CD4-positive, alpha-beta T cell treated with Interleukin-6 for 4 hours (primary cell): ENCODE measurements at places on chromosomes 2 and 18.

GRCh38 chr18:36532394-36532793, 234.9 kb downstream of the FHOD3 start:
- DNase-seq: no peak

DNA sequence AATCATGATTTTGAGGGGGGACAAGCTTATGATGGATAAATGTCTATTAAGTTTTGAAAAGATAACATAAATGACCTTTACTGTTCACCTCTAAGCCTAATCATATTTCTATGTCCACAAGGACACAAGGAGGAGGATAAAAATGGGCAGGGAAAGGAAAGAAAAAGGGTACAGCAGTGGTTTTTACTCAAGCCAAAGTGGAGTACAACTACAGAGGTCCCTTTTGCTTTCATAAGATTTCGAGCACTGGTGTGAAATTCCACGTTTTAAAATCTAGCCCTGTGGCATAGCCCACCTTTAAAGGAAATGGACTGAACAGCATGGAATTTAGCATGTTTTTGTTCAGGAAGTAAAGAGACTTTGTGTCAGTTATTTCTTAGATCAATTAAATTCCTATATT, 19.2 kb downstream of the FN1 start:
- DNase-seq: no peak

DNA sequence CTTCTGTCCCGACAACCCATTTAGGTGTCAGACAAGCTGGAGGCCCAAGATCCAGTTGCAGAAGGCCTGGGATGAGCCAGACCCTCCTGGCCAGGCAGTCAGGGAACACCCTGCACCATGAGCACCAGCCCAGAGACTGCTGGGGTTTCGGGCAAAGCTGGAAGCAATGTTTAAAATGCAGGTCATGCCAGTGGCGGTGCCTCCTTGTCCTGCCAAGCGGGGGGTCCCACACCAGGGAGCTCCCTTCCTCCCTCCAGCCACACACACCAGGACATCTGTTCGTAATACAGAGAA, 230.2 kb downstream of the ATAD2B start:
- DNase-seq: no peak

- no peak for DNase-seq
Observed at GRCh38 chr2:235579128-235579527, 85.3 kb downstream of the AGAP1 start.

DNA sequence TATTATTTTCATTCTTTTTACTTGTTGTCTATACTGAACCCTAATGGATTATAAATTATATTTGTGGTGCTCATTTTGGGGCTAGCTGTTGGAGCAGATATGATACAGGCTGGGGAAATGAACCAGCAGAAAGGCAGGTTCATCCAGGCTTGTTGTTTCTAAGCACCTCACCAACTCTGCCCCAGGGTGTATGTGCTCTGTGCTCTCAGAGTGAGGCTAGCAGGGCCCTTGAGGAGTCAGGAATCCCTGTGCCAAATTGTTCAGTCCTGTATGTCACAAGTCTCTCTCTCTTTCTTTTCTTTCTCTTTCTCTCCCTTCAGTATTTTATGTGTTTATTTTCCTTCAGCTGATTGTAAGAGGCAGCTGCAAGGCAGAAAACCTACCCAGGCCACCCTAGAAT, 181.1 kb upstream of the DPP10 start:
- DNase-seq: no peak

- DNase-seq: no peak
Observed at GRCh38 chr2:153115141-153115540, 363.4 kb downstream of the RPRM start.

- DNase-seq: no peak
Observed at GRCh38 chr2:174776223-174776622, 12.0 kb upstream of the CHRNA1 start.

DNA sequence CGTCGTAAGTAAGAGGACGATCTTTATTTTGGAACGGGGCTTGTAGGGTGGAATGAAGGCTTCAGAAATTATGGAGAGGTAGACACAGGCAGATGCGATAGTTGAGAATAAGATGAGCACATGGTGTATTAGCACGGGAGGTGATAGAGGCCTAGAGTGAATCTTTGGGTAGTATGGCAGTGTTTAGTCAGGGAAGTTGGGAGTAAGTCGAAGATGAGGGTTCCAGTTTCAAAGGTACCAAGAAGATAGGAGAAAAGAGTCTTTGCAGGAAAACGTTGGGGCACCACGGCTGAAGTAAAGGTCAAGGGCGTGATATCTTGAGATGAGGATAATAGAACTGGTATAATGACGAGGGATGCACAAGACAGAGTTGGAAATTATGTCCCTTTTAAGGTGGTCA, 654 bp downstream of the PIK3C3 start:
- DNase-seq: no peak

- no peak for DNase-seq
Observed at GRCh38 chr2:129945557-129945956, 33.9 kb upstream of the RAB6C start.

DNA sequence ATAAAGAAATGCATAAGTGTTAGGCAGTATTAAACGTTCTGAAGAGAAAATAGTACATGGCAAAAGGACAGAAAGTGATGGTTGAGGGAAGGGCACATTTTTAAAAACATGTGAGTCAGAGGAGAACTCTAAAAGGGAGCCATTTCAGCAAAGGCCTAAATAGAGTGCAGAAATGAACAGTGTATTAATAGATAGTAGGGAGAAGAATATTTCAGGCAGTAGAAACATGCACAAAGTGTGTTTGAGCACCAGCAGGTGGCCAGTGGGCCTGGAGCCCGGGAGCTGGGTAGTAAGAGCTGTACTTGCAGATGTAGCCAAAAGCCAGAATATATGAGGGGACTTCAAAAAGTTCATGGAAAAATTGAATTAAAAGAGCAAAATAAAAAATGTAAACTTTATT, 288.1 kb upstream of the FIGN start:
- no peak for DNase-seq

DNA sequence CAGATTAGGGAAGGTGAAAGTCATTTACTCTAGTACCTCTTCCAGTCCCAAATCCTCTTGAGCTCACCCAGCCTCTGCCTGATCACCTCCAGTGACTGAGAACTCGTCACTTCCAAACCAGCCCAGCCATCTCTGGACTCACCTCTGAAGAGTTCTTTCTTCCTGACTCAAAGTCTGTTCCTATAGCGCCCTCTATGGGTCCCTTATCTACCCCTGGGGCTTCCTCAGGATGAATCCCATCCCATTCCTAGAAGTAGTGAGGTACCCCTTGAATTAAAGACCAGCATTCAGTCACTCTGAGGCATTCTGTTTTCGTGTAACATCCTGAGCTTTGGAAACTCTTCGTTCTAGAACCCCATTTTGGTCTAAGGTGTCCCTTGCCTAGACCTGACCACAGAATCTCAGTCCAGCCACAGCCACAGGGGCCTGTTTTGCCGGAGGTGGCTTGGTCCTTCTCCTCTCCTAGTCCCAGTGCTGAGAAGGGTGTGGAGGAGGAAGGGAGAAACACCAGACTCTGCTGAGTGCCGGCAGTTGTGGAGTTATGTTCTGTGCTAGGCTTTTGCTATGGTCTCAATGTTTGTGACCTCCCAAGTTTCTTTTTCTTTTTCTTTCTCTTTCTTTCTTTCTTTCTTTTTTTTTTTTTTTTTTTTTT, 32.7 kb downstream of the SIX3 start:
- DNase-seq: no peak

- DNase-seq: peak; percentile 64
Observed at GRCh38 chr2:84888401-84889276, 7.8 kb upstream of the TRABD2A start.
